ENCODE measurements at places on chromosomes 4 and X. TPM values are rescaled to one million over a fixed set of nuclear protein-coding genes. Genes with fewer than 3 reads are reported as not detected.
A peak's percentile ranks its signal among the peaks of the same experiment; 100 is the strongest.

The ASMT gene
- polyA plus RNA-seq, result not detected

- peaks cover 11% of the 10 kb centered on the region for H3K4me1 ChIP-seq
- H3K36me3 ChIP-seq, result no peaks in the 10 kb centered on the region
- peak overlapping the region; percentile 65 for H3K27ac ChIP-seq
Observed at GRCh38 chrX:150897421-150898320, 797 bp downstream of the CD99L2 start.

- no peaks in the 10 kb centered on the region for H3K36me3 ChIP-seq
- H3K27ac ChIP-seq, result no peak overlapping the region
- DNase-seq, result no peak
- peaks cover 4% of the 10 kb centered on the region for H3K27me3 ChIP-seq
- H3K4me1 ChIP-seq, result no peaks in the 10 kb centered on the region
- H3K4me3 ChIP-seq, result no peak overlapping the region
Observed at GRCh38 chr4:5940470-5941203, 47.8 kb upstream of the CRMP1 start.

DNA sequence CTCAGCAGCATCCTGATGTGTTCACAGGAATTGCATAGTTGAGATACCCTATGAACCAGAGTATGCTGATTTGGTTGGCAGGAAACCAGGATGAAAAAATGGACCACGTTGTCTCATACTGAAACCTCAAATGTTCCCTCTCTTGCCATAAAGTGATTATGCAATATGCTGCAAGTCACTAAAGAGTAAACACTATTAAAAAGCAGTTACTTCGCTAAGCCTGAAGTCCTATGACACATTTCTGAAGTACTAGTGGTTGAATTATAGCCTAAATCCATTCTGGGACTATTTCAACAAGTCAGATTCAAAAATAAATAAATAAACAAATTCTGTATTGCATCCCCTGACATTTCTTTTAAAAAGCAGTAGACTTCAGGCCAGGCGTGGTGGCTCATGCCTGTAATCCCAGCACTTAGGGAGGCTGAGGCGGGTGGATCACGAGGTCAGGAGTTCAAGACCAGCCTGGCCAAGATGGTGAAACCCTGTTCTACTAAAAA, 106.0 kb upstream of the NAP1L5 start:
- DNase-seq, result no peak
- no peak overlapping the region for H3K4me3 ChIP-seq
- H3K36me3 ChIP-seq, result peaks cover under 1% of the 10 kb centered on the region
- H3K27me3 ChIP-seq, result peaks cover 3% of the 10 kb centered on the region
- no peak overlapping the region for H3K27ac ChIP-seq
- no peaks in the 10 kb centered on the region for H3K4me1 ChIP-seq

DNA sequence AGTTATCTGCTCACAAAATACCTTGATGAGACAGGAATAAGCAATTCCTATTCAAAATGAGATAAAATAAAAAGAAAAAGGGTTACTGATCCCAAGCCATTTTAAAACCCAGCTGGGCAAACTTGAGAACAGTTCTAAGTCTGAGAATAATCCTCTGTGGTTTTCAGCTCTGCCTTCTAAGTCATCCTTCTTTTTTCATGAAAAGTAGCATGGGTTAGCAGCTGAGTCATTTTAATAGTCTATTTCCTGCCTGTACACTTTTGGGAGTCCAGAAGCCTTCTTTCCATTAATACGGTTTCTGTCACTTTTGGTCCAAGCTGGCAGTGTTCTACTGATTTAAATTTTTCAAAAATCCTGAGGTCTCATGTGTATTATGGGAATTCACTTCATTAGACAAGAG, 374.3 kb downstream of the IQCM start:
- H3K4me1 ChIP-seq, result no peaks in the 10 kb centered on the region
- no peaks in the 10 kb centered on the region for H3K36me3 ChIP-seq
- no peak for DNase-seq
- no peak overlapping the region for H3K27ac ChIP-seq
- H3K27me3 ChIP-seq, result peaks cover 3% of the 10 kb centered on the region

GRCh38 chr4:39365830-39366771, at the start of gene RFC1:
TSS of gene RFC1 (minus strand) at chr4:39366362. CDS start at chr4:39366241, 121 bp downstream.
- H3K27me3 ChIP-seq, result peaks cover 14% of the 10 kb centered on the region
- H3K27ac ChIP-seq, result peak within 1 kb of the TSS; percentile 87
- no peaks in the 10 kb centered on the region for H3K36me3 ChIP-seq
- DNase-seq, result peak; percentile 85
- peaks cover 47% of the 10 kb centered on the region for H3K4me1 ChIP-seq

GRCh38 chrX:103756736-103757135, 19.9 kb upstream of the PLP1 start:
- no peaks in the 10 kb centered on the region for H3K36me3 ChIP-seq
- no peak overlapping the region for H3K27ac ChIP-seq
- H3K4me1 ChIP-seq, result no peaks in the 10 kb centered on the region
- H3K27me3 ChIP-seq, result peaks cover 3% of the 10 kb centered on the region
- no peak overlapping the region for H3K4me3 ChIP-seq

The CHRNA9 gene
- polyA plus RNA-seq, result not detected

GRCh38 chr4:37653601-37654000, 32.6 kb downstream of the RELL1 start:
- peaks cover 1% of the 10 kb centered on the region for H3K27me3 ChIP-seq
- no peak overlapping the region for H3K4me3 ChIP-seq
- no peak overlapping the region for H3K27ac ChIP-seq

GRCh38 chrX:10156199-10157031, at the start of gene CLCN4:
TSS of gene CLCN4 (plus strand) at chrX:10156975. CDS start at chrX:10185033, 28,058 bp downstream.
- H3K4me3 ChIP-seq, result no peak within 1 kb of the TSS
- no peaks in the 10 kb centered on the region for H3K36me3 ChIP-seq
- no peak within 1 kb of the TSS for H3K27ac ChIP-seq
- no peak for DNase-seq
- H3K4me1 ChIP-seq, result peaks cover 4% of the 10 kb centered on the region

The WDR19 gene
- polyA plus RNA-seq, result 4.3 TPM

DNA sequence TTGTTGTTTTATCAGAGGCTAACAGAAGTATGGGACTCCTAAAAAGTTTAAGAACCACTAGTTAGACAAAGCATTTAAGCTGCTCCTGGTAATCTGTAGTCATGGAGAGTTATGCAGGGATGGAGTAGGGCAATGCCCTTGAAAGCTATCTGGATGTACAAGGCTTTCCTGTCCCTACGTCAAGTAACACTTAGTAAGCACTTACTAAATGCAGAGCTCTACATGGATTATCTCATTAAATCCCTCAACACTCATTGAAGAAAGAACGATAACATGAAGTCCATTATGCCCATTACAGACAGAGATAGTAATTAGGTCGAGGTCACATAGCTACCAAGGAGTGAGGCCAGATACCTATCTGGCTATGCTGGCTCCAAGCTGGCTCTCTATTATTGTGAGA, 33.2 kb downstream of the PPEF2 start:
- no peaks in the 10 kb centered on the region for H3K4me1 ChIP-seq
- H3K27ac ChIP-seq, result no peak overlapping the region
- no peak overlapping the region for H3K4me3 ChIP-seq
- H3K27me3 ChIP-seq, result no peaks in the 10 kb centered on the region
- H3K36me3 ChIP-seq, result no peaks in the 10 kb centered on the region
- DNase-seq, result no peak

DNA sequence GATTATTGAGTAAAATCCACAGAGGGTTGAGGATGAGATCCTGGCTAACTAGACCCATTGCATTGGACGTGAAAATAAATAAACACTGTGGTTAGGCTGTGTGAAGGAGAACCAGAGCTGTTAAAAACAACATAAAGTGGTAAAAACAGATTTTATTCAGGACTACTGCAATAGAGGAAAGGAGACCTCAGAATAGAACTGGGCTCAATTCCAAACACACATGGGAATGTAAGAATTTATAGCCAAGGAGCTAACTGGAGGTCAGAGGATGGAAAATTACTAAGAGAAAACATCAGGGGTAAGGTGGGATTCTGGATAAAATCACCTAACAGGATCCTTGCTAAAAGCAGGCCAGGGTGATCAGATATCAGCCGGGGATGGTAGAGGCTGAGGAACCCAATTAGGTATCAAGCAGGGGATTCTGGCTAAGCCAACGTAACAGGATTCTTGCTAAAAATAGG, 112.4 kb downstream of the RNF150 start:
- no peak overlapping the region for H3K4me3 ChIP-seq
- no peaks in the 10 kb centered on the region for H3K4me1 ChIP-seq
- no peak for DNase-seq
- no peaks in the 10 kb centered on the region for H3K36me3 ChIP-seq

The ARHGAP36 gene
- not detected for polyA plus RNA-seq

The NAA11 gene
- polyA plus RNA-seq, result not detected

GRCh38 chr4:22348410-22348809, 167.5 kb downstream of the ADGRA3 start:
- H3K27ac ChIP-seq, result no peak overlapping the region
- peaks cover 2% of the 10 kb centered on the region for H3K27me3 ChIP-seq
- no peaks in the 10 kb centered on the region for H3K4me1 ChIP-seq
- no peak overlapping the region for H3K4me3 ChIP-seq
- no peaks in the 10 kb centered on the region for H3K36me3 ChIP-seq
- no peak for DNase-seq

The WFS1 gene
- 7.2 TPM for polyA plus RNA-seq

GRCh38 chr4:184460499-184461285, 13.7 kb downstream of the IRF2 start:
- H3K27ac ChIP-seq, result peak overlapping the region; percentile 82
- no peaks in the 10 kb centered on the region for H3K36me3 ChIP-seq
- no peak for DNase-seq
- peaks cover 95% of the 10 kb centered on the region for H3K4me1 ChIP-seq

- peaks cover 2% of the 10 kb centered on the region for H3K27me3 ChIP-seq
- H3K4me3 ChIP-seq, result no peak overlapping the region
- no peak overlapping the region for H3K27ac ChIP-seq
- no peaks in the 10 kb centered on the region for H3K36me3 ChIP-seq
- peaks cover 7% of the 10 kb centered on the region for H3K4me1 ChIP-seq
Observed at GRCh38 chr4:54218736-54219135, 10.4 kb upstream of the PDGFRA start.

The SMR3B gene
- not detected for polyA plus RNA-seq

The RAP1GDS1 gene
- polyA plus RNA-seq, result 85.0 TPM

DNA sequence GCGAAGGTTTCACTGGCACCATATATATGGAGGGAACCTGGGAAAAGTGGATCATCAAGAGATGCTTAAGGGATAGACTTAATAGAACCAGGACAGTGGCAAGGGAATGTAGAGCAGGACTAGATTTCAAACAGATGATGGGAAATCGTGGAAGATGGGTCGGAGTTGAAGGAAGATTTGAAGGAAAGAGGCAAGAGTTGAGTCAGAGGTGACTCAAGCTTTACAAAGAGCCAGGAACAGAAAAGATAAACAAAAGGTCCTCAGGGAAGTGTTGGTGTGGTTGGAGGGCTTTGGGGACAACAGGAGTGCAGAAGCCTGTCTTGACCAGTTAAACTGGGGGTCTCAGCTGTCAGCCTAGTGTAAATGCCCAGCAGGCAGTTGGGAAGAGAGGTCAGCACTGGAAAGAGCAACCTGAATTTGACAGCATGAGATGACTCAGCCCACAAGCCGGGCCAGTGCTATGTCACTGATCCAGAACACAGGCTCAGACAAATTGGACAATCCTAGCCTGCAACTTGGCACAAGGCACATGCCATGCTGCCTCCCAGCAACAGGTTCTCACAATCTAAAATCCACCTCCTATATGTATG, 230.5 kb downstream of the IDS start:
- DNase-seq, result no peak
- H3K27ac ChIP-seq, result no peak overlapping the region
- H3K4me3 ChIP-seq, result no peak overlapping the region
- no peaks in the 10 kb centered on the region for H3K36me3 ChIP-seq
- no peaks in the 10 kb centered on the region for H3K27me3 ChIP-seq
- no peaks in the 10 kb centered on the region for H3K4me1 ChIP-seq

The IGSF1 gene
- polyA plus RNA-seq, result not detected

- no peak for DNase-seq
- peaks cover 18% of the 10 kb centered on the region for H3K4me1 ChIP-seq
- no peaks in the 10 kb centered on the region for H3K36me3 ChIP-seq
- H3K27me3 ChIP-seq, result no peaks in the 10 kb centered on the region
Observed at GRCh38 chrX:101659601-101660063, at the start of gene ARMCX2. TSS of gene ARMCX2 (minus strand) at chrX:101659850. CDS start at chrX:101657588, 2,262 bp downstream.

GRCh38 chr4:26723216-26723615, 137.4 kb upstream of the STIM2 start:
- peaks cover 12% of the 10 kb centered on the region for H3K36me3 ChIP-seq
- H3K27me3 ChIP-seq, result peaks cover 7% of the 10 kb centered on the region
- H3K27ac ChIP-seq, result peak overlapping the region; percentile 53
- H3K4me1 ChIP-seq, result peaks cover 36% of the 10 kb centered on the region

The FRG2 gene
- polyA plus RNA-seq, result not detected

DNA sequence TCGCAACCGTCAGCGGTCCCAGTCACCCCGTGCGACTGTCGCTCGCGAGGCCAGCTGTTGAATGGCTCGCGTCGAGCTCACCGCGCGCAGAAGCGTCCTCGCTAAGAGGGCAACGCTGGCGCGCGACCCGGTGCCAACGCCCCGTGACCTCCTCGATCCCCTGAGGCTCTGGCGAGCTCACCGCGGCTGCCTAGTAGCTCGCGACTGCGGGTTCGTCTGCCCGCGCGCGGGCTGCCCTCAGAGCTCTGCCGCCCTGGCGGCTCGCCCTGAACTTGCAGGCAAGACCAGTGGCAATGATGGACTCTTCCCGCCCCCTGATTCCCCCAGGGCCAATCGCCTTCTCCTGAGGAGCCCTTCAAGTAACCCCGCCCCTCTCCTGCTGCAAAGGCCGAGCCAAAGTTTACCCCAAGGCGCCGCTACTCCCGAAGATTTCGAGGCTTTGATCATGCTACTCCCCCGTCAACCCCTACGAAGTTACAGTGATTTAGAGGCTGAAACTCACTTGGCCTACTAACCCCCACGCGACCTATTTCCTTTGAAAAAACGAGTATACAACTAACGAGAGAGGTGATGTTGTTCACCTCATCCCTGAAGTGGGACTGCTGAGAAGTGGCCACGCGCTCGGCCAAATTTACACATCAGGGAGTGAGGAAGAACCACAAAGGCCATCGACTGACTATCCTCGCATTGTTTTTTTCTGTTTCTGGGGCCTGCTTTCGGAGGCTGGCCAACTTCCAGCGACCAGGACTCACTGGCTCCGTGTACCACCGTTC, 37.5 kb downstream of the PGRMC1 start:
- peak; percentile 39 for DNase-seq
- H3K27ac ChIP-seq, result no peak overlapping the region
- peaks cover 9% of the 10 kb centered on the region for H3K27me3 ChIP-seq
- H3K4me1 ChIP-seq, result peaks cover 7% of the 10 kb centered on the region

DNA sequence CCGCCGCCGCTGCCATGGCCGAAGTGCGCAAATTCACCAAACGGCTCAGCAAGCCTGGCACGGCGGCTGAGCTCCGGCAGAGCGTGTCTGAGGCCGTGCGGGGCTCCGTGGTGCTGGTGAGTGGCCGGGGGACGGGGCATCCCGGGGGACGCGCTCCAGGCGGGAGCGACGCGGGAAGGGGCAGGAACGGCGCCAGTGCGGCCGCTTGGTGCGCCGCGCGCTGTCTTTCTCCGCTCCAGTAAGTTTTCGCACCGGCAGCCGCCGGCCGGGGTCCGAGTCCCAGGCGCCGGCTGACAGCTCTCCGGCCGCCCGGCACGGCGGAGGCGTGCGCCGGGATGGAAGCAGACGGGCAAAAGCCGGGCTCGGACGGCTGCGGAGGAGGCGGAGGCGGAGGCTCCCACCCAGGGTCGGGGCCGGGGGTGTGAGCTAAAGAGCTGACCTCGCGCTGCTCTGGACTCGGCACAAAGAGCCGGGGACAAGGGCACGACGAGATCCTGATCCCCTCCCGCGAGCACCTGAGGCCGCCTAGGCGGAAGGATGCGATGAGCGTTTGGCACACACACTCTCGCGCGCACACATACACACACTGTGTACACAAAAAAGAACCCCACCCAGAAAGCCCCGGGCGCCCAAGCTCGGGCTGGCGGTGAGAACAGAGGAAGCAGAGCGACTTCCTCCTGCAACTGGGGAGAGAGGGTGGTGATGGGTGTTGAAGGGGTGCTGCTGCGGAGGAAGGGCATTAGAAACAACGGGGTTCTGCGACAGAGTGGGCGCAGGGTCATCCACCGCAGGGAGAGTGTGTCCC, 545 bp downstream of the DOCK11 start:
- H3K4me3 ChIP-seq, result peak overlapping the region; percentile 98
- H3K36me3 ChIP-seq, result no peaks in the 10 kb centered on the region
- H3K27ac ChIP-seq, result peak overlapping the region; percentile 99
- DNase-seq, result peak; percentile 77
- peaks cover 36% of the 10 kb centered on the region for H3K4me1 ChIP-seq
